ENCODE measurements at places on chromosomes 4 and X. TPM values are rescaled to one million over a fixed set of nuclear protein-coding genes. Genes with fewer than 3 reads are reported as not detected.

DNA sequence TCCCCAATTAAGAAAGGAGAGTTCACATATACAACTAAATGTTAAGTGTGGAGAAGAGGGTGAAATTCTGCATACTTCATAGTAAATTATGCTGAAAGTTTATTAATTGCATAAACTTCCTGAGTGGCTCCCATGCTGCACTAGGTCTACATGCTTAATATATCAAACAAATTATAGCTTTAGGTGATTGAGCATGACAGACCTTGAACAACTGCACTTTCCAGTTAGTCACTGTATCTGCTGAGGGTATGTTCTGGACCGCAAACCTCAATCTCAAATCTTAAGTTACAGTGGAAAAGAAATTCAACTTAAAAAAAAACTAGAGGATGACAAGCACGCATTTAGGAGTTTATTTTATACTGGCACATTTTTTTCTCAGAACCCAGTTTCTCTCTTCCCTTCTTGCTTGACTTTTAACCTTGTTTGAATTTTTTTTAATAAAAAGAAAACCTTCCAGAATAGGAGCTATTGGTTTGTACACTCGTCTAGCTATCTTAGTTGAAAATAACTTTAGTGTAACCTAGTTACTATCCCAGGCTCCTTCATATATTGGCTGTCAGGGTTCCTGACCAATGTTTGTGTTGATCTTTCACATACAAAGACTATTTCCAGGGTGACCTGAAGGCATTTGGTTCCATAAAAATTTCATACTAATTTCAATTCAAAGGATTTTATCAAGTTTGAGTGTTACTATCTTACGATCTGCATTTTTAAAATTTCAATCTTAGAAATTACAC, 10.2 kb upstream of the FAM120C start:
- no peak for DNase-seq

DNA sequence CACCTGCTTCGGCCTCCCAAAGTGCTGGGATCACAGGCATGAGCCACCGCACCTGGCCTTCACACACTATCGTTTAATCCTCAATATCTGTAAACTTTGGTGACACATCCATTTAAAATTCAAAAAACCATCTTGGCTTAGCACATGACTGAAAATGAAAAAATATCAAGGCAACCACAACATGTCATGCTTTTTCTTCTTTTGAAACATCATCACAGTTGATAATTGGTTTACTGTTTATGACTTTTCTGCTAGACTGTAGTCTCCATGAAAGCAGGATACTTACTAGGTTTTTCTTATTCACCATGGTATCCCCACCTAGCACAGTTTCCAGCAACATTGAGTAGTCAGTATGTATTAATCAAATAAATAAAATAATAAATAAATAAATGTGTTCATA, 11.0 kb downstream of the GNRHR start:
- DNase-seq, result no peak

Gene SHROOM4
- 1.8 TPM for total RNA-seq

Gene MAGEC3
- 0.76 TPM for total RNA-seq

GRCh38 chrX:120380699-120381098, 18.8 kb downstream of the ATP1B4 start:
- DNase-seq, result peak; percentile 58

Gene C1QTNF7
- total RNA-seq, result not detected

Gene JCHAIN
- 0.12 TPM for total RNA-seq

Gene SMIM43
- total RNA-seq, result 1.3 TPM

GRCh38 chr4:173703021-173703420, 173.0 kb upstream of the HAND2 start:
- DNase-seq, result no peak

- DNase-seq, result peak; percentile 75
Measured at GRCh38 chrX:30957753-30958152, 68.7 kb upstream of the TAB3 start.

Gene IL21
- not detected for total RNA-seq

Gene MAGEA6
- 23.7 TPM for total RNA-seq

DNA sequence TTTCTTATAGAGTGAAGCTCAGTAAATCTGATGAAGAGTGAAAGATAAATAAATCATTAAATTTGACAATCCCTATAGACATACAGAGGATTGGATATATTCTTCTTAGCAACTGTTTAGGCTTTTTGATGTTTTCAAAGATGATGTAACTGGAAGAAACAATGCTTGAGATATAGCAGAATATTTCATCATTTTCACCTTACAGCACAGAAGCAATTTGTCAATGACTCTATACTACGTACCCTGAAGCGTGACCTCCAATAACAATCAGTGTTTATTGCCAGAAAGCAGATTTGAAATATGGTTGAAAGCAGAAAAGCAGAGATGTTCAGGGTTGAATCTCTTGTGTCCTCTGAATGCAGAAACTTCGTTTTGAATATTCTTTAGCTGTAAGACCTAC, 228.4 kb downstream of the DTHD1 start:
- no peak for DNase-seq

Gene LUZP4
- not detected for total RNA-seq

GRCh38 chr4:123848606-123849005, 452.0 kb downstream of the SPRY1 start:
- DNase-seq, result no peak

Gene CFAP47
- total RNA-seq, result 0.05 TPM

Gene CYP4V2
- 0.34 TPM for total RNA-seq

GRCh38 chr4:5774416-5775036, 63.5 kb downstream of the EVC start:
- no peak for DNase-seq

GRCh38 chr4:141576585-141577110, 59.7 kb upstream of the IL15 start:
- DNase-seq, result no peak

Gene ANAPC10
- 36.4 TPM for total RNA-seq

- DNase-seq, result no peak
Measured at GRCh38 chrX:68284281-68284904, 148.9 kb downstream of the OPHN1 start.

GRCh38 chr4:95548738-95549245, at the start of gene UNC5C:
UNC5C (minus strand) TSS chr4:95548973.
- DNase-seq, result peak; percentile 65

GRCh38 chr4:123073650-123074049, 151.3 kb upstream of the NUDT6 start:
- DNase-seq, result no peak

Gene SERTM2
- not detected for total RNA-seq

Gene DCAF8L2
- 0.17 TPM for total RNA-seq

GRCh38 chr4:161581262-161582230, 582.3 kb downstream of the FSTL5 start:
- no peak for DNase-seq

GRCh38 chr4:143391261-143391660, 54.6 kb downstream of the GAB1 start:
- no peak for DNase-seq

Gene TCEAL2
- total RNA-seq, result 6.8 TPM

- DNase-seq, result no peak
Measured at GRCh38 chr4:137623013-137623412, 90.7 kb upstream of the PCDH18 start.

DNA sequence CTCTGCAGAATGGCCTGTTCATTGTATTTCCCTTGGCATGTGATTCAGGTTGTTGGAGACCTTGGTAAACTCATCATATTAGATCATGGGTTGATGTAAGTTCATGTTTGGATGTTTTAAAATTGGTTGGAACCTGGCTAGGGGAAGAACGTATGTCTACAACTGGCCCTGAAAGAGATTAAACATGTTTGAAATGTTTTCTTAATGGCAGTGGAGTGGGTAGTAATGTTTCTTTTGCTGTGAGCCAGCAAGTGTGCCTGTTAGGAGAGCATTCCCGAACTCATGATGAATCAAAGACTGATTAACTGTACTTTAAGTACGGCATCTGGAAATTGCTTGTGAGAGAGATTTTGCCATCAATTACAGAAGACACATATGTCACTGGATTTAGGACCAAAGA, 44.5 kb upstream of the SLC4A4 start:
- DNase-seq, result no peak

DNA sequence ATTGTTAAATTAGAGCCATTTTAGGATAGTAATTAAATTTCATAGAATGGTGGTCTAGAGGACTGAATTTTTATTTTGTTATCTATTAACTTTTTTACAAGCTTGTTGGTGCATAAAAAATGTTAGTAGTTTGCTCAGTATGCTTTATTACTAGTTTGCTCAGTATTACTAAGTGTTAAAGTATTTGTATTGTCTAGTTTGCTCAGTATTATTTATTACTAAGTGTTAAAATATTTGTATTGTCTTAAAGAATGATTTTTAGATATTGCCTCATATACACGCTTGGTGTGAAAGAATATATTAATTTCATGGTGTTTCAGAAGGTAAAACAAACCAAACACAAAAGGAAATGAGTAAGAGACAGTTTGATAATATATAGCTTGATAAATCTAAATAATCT, 268.4 kb upstream of the MAGEB18 start:
- DNase-seq, result no peak

Gene TBC1D25
- total RNA-seq, result 6.7 TPM

Gene IL1RAPL1
- 1.3 TPM for total RNA-seq

Gene HAND2
- total RNA-seq, result not detected

GRCh38 chrX:91039777-91040176, 394.9 kb upstream of the PABPC5 start:
- no peak for DNase-seq

GRCh38 chr4:182683661-182684060, 233.5 kb downstream of the DCTD start:
- no peak for DNase-seq

- DNase-seq, result peak; percentile 73
Measured at GRCh38 chr4:15753786-15754185, 24.3 kb upstream of the CD38 start.

Gene MXD4
- total RNA-seq, result 19.2 TPM

- DNase-seq, result peak; percentile 8
Measured at GRCh38 chr4:121072224-121073003, at the start of gene NDNF. NDNF (minus strand) TSS chr4:121072535; CDS start chr4:121045837, 26,698 bp downstream.

Gene ADH1C
- 0.57 TPM for total RNA-seq

DNA sequence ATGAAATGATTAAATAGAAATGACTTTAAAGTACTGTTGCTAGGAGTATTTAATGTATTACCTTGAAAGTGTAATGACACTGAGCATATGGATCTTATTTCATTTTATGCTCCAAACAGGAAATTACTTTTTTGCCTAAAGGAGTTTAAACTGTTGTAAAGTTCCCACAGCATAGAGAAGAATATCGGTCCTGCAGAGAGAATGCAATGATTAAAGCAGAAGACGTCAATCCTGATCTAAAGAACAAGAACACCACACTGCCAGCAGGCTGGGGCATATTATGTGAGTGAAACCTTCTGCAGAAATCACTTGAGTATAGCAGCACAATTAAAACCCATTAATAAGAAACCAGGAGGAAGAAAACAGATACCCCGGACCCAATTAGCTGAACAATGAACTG, 72.8 kb upstream of the CAMK2D start:
- DNase-seq, result no peak

GRCh38 chr4:143055997-143056396, 128.7 kb upstream of the USP38 start:
- no peak for DNase-seq

GRCh38 chrX:100731441-100732281, at the start of gene SYTL4:
SYTL4 (minus strand) TSS chrX:100732121; CDS start chrX:100702037, 30,084 bp downstream.
- DNase-seq, result peak; percentile 36

- DNase-seq, result no peak
Measured at GRCh38 chrX:24979081-24979480, 36.7 kb downstream of the ARX start.

GRCh38 chrX:129719931-129720530, 18.7 kb upstream of the XPNPEP2 start:
- DNase-seq, result peak; percentile 17

DNA sequence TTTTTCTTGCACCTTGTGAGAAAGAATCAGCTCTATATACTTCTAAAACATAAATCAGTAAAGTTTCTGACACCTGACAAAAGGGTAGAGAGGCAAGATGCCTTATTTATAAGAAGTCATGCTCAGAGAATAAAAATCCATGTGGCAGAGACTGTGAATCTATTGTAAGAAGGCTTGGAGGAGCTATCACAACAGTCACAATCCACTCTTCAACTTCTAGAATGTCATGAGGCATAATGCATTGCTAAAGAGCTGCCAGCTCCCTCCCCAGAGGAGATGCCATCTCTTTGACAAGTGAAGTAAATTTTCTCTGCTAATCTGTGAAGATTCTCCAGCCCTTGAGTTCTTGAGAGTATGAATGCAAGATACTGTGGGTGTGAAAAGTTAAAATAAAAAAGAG, 971.2 kb upstream of the IGFBP7 start:
- DNase-seq, result no peak

Gene MXRA5
- 2.8 TPM for total RNA-seq

DNA sequence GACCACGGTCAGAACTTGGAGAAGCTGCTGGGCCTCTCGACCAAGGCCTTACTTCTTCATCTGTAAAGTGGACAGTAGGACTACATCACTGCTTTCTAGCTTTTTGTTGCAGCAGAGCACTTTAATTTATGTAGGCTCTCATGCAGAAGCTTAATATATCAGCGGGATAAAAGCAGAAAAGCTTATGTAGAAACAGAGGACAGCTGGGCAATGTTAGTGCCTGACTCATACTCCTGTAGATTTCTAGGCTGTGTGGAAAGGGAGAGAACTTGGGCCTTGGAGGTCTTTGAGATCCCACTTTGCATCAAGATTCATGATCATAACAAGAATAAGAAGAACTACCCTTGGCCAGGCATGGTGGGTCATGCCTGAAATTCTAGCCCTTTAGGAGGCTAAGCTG, 91.2 kb downstream of the ARHGAP10 start:
- no peak for DNase-seq

Data from M059J (cell line).